Activated gamma-delta T cell (primary cell): ENCODE measurements at places on chromosomes 6 and 20.

DNA sequence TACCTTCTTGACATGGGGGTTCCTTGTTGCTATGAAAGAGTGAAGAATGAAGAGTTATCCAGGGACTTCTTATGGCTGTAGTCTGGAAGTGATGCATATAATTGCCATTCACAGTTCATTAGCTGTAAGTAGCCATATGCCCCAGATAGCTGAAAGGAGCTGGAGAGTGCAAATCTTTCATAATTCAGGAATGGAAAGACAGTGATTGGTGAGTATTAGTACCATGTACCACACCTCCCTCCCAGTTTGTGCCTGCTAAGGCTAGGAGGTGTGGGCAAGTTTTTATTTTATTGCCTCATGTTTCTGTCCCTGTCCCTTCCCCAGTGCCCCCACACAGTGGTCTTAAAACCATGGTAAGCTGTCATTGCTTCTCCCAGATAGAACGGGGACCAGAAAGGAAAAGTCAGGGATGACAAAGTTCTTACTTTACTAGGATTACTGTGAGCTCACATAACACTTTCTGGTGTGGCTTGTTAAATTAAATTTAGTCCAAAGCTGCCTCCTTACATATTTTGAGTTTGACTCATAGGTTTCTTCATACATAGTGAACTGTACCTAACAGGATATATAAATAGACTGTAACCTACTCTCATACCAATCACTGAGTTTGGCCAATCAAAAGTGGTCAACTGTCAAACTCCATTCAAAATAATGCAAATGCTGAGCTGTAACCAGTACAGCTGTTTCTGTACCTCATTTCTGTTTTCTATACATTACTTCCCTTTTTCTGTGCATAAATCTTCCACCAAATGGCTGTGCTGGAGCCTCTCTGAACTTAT lies 119.4 kb downstream of the RFPL4B start:
- DNase-seq, result no peak

DNA sequence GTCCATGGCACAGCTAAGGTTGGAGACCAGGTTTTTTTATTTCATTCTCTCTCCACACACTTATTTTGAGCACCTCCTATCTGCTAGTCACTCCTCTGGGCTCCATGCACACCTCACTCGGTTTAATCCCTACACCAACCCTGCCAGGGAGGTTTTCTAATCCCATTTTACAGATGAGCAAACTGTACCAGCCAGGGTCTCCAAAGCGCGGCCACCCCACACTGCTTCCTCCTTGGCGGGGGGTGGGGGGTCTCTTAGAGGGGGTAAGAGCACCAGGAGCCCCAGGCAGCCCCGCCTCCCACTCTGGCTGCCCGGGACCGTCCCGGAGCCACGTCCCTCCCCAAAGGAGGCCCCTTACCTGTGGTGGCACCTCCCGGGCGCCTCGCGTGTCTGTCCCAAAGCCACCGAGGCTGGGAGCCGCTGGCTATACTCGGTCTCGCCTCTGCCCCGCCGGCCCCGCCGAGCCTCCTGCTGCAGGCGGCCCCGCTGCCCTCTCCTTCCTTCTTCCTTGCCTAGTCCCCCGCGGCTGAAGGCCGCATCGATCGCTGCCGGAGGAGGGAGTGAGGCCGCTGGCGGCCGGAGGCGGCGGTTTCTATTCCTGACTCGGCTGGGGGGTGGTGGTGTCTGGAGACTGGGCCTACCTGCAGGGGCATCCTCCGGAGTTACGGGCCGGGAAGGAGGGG lies at the start of gene KCNS1:
TSS of gene KCNS1 (minus strand) at position 565 of the 683 bp plus-strand sequence. CDS start 1,891 bp downstream, outside the sequence.
- DNase-seq, result no peak

DNA sequence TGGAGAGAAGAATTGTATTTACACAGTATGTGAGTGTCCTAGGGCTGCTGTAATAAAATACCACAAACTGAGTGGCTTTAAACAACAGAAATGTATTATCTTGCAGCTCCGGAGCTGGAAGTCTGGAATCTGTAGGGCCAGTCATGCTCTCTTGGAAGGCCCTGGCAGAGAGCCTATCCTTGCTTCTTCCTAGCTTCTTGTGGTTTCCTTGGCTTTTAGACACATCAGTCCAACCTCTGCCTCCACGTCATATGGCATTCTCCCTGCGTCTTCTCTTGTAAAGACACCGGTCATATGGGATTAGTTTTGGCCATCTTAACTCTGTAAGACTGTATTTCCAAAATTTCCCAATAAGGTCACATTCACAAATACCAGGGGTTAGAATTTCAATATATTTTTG lies 10.8 kb downstream of the FNDC1 start:
- no peak for DNase-seq

DNA sequence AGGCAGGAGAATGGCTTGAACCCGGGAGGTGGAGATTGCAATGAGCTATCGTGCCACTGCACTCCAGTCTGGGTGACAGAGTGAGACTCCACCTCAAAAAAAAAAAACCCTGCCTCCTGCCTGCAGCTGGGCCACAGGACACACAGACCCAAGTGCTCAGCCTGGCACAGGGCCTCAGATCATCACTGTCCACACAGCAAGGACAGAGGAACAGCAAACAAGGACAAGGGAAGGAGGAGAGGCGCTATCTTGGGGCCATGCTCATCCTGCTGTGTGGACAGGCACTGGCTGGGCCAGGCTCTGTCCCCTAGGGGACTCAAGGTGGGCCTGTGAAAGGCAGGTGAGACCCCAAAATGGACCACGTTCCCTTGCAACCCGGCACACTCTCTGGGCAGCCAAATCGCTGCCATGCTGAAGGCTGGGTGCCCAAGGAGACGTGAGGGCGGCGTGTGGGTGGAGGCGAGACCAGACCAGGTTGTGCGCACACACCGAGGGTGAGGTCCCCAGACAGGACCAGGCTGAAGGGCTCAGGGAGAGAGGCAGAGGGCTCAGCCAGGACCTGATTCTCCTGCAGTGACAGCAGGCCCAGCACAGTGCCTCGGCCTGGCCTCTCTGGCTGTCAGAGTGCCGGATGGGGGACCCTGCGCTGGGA lies 9.1 kb downstream of the UCKL1 start:
- DNase-seq, result no peak

DNA sequence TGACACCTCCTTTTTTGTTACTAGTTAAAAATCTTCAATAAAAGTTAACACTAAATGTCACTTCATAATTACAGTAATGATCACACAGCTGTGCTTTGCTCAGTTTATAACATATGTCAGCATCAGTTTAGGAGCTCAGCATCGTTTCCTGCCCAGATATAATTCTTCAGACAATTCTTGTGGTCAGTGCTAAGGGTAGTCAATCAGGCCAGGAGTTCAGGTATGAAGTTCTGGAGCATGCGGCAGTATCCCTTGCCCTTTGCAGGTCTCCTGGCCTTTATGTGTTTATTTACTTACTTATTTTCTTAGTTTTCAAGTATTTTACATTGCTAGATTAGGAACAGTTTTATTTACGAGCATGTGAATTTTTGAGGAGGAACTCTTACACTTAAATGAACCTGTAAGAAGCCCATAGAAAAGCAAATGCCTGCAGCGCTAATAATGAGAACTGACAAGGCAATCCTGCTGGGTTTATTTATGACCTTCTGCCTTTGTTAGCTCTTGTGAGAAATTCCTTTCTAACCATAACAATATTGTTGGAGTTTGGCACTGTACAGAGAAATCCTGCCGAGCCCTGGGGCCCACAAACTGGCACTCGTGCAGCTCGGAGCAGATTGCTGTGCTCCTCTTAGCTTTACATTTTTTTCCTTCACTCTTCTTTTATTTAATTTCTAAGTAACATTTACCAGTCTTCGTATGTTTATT lies 252.8 kb downstream of the TMEM242 start:
- no peak for DNase-seq

DNA sequence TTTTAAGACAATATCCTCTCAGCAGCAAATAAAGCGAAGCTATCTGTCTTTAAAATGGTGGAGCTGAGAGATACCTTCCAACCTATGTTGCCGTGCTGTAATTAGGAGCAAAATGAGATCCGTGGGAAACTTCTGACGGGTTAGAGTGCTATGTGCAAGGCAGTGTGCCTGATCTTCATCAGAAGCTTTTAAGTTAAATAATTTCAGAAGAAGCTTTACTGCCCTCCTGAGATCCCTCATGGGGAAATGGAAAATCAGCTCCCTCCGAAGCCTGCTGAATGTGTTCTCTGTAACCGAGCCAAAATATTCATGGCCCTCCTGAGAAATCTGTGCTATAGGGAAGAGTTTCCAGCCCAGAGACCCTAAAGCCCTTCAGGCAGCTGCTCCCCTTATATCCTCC lies 43.7 kb upstream of the TBC1D7 start:
- no peak for DNase-seq

- no peak for DNase-seq
Measured at GRCh38 chr6:117559299-117559698, 43.0 kb downstream of the GOPC start.

DNA sequence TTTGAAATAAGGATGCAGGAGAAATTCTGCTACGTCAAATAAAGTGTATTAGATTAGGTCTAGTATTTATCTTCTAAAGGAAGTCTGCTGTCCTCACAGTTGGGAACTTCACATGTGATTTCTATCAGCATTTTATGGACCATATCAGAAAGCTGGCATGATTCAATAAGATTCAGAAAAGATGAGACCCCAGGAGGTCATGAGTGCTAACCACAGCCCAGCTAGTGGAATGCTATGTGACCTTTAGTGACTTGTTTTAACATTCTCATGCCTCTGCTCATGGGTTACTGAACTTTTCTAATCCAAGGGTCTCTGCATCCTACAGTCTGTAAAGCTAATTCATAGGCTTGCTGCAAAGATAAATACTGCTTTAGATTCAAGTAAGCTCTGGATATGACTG lies 150.1 kb downstream of the GMPR start:
- DNase-seq, result no peak

GRCh38 chr20:3383878-3384495 lies 23.5 kb downstream of the DNAAF9 start:
- no peak for DNase-seq

GRCh38 chr6:138535728-138536455 lies 36.6 kb upstream of the NHSL1 start:
- no peak for DNase-seq
